CD4-positive, alpha-beta T cell treated with Interleukin-6 at 100 ng/mL for 8 hours (primary cell): ENCODE measurements at places on chromosomes 7 and 10.

- DNase-seq = peak; percentile 58
Measured at GRCh38 chr10:6062101-6062771, at the start of gene IL2RA. Gene IL2RA, minus strand, starts transcription at chr10:6062367. Its CDS starts 216 bp downstream, at chr10:6062151.

GRCh38 chr10:110144507-110144906, 62.9 kb upstream of the MXI1 start:
- DNase-seq = no peak

DNA sequence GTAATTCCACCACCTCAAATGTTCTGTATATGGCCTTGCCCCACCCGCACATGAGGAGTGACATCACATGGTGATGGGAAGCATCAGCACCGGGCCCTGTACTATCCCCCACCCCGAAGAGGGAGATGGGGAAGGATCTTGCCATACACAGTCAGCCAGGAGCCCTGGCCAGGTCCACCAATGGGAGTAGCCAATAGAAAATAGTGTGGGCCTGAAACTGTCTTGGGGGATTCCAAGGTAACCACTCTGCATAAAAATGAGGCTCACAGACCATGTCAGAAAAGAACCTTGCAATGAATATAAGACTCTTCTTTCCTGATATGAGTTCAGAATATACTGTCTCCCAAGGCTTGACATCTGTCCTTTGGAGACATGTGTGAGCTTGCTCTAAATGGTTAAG, 51.1 kb downstream of the ADRB1 start:
- DNase-seq = no peak

GRCh38 chr7:21251151-21251800, 176.6 kb upstream of the SP4 start:
- DNase-seq = no peak

DNA sequence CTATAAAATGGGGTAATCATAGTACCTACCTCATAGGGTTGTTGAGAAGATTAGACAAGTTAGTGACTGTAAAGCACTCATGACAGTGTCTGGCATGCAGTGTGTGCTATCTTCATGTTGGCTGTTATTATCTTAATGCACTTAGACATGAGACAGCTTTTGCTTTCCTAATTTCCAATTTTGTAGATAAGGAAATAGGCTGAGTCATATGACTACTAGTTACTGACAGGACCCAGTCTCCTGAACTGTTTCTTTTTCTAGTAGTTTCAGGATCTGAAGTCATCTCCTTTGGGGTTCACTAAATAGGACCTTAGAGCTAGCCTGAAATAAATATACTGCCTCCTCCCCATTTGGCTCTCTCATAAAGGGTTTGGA, 74.2 kb downstream of the SNX10 start:
- no peak for DNase-seq

GRCh38 chr10:112958275-112958995, 8.4 kb downstream of the TCF7L2 start:
- no peak for DNase-seq

GRCh38 chr10:89093728-89094127, 103.1 kb downstream of the FAS start:
- DNase-seq = no peak

- no peak for DNase-seq
Measured at GRCh38 chr10:4384245-4384644, 441.8 kb upstream of the AKR1E2 start.

DNA sequence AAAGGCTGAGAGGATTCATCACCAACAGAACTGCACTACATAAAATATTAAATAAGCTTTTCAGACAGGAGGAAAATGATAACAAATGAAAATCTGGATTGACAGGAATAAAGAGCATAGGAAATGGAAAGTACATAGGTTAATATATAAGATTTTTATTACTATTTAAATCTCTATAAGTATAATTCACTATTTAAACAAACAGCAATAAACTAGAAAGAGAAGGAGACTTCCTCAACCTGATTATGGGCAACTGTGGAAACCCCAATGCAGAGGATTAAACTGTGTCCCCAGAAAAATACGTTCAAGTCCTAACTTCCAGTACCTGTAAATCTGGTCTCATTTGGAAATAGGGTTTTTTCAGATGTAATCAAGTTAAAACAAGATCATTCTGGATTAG, 14.8 kb upstream of the ASL start:
- DNase-seq = no peak

DNA sequence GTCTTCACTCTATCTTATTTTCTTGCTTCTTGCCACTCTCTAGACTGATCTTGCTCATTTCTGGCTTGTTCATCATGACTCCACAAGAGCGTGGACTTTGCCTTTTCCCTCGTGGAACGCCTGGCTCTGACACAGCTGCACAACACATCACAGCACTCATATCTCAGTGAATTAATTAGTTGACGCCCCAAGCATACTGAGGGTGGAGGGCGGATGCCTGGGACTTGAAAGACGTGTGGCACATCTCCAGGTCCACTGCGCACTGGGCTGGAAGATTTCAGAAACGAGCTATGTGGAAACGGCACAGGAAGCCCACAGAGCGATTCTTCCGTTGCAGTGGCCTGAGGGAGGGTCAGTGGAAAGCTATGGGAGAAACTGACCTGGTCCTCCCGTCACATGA, 23.6 kb upstream of the PLEKHA1 start:
- DNase-seq = no peak

GRCh38 chr10:80523773-80524172, 13.9 kb upstream of the SH2D4B start:
- DNase-seq = no peak

DNA sequence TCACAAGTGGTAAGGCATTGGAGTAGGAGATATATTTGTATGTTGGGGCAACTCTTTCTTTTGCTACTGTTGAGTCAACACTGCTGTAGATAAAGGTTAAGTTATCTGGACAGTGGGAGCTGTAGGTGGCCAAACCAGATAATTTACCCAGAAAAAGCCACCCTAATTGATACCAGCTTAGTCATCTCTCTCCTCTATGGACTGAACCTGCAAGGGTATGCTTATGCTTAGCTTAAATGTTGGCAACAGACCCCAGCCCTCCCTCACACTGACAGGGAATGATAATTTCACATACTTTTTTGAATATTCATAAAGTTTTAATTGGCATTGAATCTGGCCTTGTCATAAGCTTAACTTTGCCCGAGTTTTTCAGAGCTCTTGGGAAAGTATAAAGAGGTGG, 66.3 kb downstream of the CREB5 start:
- DNase-seq = no peak

GRCh38 chr7:35617041-35617440, 77.9 kb downstream of the HERPUD2 start:
- DNase-seq = no peak

GRCh38 chr7:155461631-155462030, 3.7 kb downstream of the EN2 start:
- DNase-seq = no peak

GRCh38 chr7:1940863-1941262, 270.8 kb downstream of the ELFN1 start:
- no peak for DNase-seq

DNA sequence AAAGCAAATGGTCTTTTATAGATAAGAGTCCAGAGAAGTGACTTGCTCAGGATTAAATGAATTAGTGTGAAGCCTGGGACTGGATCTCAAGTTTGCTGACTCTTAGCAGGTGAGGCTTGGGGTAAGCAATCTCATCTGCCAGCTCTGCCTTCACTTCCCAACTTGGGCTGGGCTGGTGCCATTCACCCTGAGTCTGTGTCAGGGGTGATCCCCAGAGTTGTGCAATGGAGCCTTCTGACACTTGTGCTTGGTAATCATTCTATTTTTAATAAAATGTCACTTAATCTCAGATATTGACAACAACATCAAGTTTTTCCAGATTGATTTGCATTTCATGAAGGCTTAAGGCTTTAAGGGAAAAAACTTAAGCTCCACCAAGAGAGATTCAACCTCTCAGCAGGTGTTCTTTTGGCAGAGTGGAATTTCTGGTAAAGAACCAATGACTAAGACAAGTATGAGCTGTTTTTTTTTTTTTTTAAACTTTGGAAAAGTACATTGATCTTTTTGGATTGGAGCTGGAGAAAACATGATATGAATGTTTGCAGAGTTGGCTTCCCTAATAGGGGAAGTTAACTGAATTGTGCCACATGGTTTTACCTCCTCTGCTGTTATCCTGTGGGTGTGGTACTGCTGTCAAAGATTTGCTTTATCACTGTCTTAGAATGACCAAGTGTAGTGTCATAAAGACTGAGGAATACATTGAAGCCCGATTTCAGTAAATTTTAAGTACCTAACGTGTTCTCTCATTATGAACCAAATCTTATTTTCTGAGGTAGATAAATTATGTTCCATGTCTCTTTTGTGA, 48.6 kb upstream of the GPR37 start:
- no peak for DNase-seq

DNA sequence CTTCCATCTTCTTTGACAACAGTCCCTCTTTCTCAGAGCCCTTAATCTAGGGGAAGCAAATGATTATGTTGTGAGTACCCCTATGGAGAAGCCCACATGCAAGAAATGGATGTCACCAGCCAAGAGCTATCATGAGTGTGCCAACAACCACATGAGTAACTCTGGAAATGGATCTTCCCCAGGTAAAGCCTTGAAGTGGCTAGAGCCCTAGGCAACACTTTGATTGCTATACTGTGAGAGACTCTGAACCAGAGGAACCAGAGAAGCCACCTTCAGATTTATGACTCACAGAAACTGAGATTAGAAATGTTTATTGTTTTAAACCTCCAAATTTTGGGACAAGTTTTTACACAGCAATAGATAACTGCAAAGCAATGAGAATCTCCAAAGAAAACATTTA, 60.9 kb upstream of the COL1A2 start:
- no peak for DNase-seq

- DNase-seq = no peak
Measured at GRCh38 chr10:100037758-100038315, 28.1 kb upstream of the DNMBP start.

DNA sequence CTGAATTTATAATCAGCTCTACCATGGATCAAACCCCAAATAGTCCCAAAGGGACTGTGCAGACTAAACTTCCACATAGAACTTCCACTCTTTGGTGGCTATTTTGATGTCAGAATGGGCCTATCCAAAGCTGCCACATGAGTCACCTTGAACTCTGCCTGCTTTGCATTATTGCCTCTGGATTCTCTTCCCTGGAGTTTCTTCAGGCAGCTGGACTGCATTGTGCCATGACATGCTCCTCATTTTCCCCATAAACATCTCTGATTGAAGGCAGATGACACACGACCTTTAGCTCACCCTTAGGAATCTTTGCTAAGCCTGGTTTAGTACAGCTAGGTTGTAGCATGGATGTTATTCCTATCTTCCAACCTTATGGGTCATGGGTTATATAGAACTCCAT, 251.7 kb downstream of the FZD1 start:
- no peak for DNase-seq

- DNase-seq = no peak
Measured at GRCh38 chr10:12954866-12955265, 46.6 kb downstream of the CCDC3 start.

GRCh38 chr10:31912898-31913850, 15.5 kb downstream of the ARHGAP12 start:
- DNase-seq = no peak

GRCh38 chr10:29846881-29847280, 212.1 kb upstream of the SVIL start:
- no peak for DNase-seq

DNA sequence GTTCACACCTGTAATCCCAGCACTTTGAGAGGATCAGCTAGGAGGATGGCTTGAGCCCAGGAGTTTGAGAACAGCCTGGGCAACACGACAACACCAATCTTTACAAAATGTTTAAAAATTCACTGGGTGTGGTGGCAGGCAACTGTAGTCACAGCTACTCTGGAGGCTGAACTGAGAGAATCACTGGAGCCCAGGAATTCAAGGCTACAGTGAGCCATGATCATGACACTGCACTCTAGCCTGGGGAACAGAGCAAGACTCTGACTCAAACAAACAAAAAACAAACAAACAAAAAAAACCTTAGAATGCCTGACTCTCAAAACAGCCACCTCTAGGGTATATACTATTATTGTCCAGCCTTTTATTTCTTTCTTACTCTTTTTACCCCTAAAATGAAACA, 56.5 kb upstream of the PAPSS2 start:
- DNase-seq = no peak

GRCh38 chr10:48317321-48317990, 11.0 kb downstream of the MAPK8 start:
- no peak for DNase-seq

- DNase-seq = peak; percentile 89
Measured at GRCh38 chr10:63268798-63269503, 135.8 kb downstream of the NRBF2 start.

DNA sequence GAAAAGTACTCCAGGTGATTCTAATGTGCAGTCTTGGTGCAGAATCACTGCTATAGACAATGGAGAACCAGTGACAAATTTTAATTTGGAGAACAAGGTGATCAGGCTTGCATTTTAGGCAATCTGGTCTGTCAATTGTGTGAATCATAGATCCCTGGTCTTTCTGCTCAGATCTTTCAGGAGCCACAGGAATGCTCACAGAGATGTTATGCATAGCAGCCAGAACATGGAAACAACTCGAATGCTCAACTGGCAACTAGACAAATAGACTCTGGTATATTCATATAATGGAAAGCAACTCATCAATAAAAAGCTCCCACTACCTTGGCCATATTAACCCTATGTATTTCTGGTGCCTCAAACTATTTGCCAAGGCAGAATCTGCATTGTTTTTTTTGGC, 209.1 kb downstream of the PHF14 start:
- no peak for DNase-seq

GRCh38 chr10:69250041-69250440, 28.3 kb upstream of the HK1 start:
- DNase-seq = no peak

GRCh38 chr10:69010151-69010640, 21.6 kb downstream of the KIFBP start:
- no peak for DNase-seq

DNA sequence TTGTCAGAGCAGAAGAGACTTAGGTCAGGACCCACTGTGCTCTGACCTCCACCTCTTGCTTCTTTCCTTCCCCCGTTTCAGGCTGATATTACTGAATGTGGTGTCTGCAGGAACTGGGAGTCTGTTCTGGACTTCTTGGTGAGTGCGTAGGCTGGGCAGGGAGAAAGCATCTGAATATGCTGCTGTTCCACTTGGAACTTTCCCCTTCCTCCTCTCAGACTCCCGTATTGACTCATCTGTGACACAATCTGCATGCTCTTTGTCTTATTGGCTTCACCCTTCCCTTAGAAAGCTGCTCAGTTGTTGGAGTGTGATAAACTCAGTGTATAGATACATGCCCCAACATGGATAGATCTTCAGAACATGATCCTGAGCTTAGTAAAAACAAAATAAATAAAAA, 137.6 kb upstream of the HABP2 start:
- DNase-seq = no peak

GRCh38 chr10:33145451-33146188, 187.6 kb upstream of the ITGB1 start:
- DNase-seq = no peak

DNA sequence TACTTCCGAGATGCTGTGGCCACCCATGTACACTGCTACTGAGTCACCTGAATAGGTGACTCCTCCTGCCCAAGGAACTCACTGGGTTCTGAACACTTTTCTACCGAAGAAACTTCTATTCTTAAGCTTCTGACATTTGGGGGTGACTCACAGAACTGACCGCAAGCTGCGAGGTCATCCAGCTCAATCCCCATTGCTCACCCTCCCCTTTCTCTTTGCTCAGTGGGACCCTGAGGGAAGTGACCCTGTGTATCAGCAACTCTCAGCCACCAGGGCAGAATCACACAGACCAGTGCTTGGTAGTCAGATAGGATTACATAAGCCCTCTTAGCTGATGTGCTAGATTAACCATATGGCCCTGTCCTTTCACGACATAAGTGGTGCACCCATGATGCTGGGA, 46.3 kb downstream of the INSYN2A start:
- no peak for DNase-seq
